ENCODE measurements at places on chromosomes 7 and 10.

GRCh38 chr10:102120991-102121738, 997 bp upstream of the LDB1 start:
- no peak for DNase-seq

GRCh38 chr7:151068069-151068773, 8.8 kb downstream of the SLC4A2 start:
- DNase-seq, result no peak

DNA sequence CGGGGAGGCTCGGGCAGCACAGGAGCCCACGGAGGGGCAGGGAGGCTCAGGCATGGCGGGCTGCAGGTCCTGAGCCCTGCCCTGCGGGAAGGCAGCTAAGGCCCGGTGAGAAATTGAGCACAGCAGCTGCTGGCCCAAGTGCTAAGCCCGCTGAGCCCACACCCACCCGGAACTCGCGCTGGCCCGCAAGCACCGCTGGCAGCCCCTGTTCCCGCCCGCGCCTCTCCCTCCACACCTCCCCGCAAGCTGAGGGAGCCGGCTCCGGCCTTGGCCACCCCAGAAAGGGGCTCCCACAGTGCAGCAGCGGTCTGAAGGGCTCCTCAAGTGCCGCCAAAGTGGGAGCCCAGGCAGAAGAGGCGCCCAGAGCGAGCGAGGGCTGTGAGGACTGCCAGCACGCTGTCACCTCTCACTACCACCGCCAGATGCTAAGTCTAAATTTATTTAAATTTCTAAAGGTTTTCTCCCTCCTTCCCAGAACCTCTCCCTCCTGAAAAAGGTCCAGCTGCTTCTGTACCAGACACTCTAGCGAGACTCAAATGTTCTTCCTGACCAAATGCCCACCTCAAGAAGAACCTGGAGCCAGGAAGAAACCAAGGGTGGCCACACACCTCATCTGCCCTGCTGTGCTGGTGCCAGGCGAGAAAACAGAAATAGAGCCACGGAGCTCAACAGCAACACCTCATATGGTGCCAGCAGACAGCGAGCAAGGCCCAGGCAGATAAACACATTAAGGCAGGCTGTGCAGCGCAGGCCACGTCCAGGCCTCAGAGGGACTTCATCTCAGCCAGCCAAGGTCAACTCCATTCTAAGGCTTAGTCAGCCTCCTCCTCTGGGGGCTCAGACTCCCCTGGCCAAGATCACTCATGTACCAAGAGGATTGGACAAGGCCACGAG, 47.0 kb downstream of the KCNMA1 start:
- no peak for DNase-seq

- no peak for DNase-seq
Observed at GRCh38 chr7:82029236-82029913, 259.5 kb upstream of the HGF start.

DNA sequence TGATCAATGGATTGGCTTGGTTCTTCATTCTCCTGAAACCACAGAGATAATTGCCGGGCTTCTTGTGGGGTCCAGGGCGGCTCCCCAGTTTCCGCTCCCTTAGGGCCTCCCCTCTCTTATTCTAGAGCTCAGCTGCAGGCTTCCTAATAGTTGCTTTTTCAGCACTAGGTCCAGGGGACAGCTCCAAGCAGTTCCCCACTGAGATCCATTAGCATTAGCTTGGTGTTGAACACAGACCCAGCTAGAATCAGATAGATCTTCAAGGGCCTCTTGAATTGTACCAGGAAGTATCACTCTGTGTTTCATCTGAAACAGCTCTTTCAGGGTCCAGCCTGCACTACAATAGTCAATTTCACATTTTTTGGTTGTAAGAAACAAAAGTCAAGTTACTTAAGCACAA, 238.7 kb downstream of the SEC23IP start:
- peak; percentile 12 for DNase-seq

DNA sequence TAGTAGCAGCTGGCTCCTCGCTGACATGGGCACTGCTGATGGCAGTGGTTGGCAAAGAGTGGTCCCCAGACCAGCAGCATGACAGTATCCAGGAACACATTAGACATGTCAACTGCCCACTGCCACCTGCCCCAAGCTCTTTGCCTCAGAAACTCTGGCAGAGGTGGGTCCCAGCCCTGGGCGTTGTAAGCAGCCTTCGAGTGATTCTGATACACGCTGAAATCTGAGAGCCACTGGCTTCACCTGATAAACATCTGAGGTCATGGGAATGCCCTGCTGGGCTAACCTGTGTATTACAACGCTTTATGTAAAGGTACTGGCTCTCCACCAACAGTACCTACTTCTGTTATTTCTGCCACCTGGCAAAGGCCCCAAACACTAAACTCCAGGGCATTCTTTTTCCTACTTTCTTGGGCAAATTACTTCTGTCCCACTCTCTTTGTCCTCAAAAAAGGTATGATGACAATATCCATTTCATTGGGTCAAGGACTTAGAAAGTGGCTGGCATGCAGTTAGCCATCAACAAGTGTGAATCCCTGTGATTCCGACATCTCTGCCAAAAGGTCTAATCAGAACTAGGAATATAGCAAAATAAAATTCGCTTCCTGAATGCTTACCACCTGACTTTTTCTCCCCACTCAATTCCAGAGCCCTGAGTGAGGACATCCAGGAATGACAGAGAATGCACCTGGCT, 9.2 kb downstream of the SGMS1 start:
- peak; percentile 54 for DNase-seq

GRCh38 chr10:83654689-83655088, 484.6 kb upstream of the GHITM start:
- DNase-seq, result no peak
